ENCODE measurements at places on chromosomes 5 and 9.

- peaks cover 10% of the 10 kb centered on the region for H3K4me1 ChIP-seq
- H3K27ac ChIP-seq, result no peak overlapping the region
- H3K27me3 ChIP-seq, result no peaks in the 10 kb centered on the region
- no peak overlapping the region for H3K4me3 ChIP-seq
- H3K36me3 ChIP-seq, result peaks cover 1% of the 10 kb centered on the region
Measured at GRCh38 chr9:112852741-112853504, 37.8 kb downstream of the SLC46A2 start.

- H3K4me3 ChIP-seq, result no peak overlapping the region
- H3K36me3 ChIP-seq, result no peaks in the 10 kb centered on the region
- no peak for DNase-seq
- H3K4me1 ChIP-seq, result no peaks in the 10 kb centered on the region
Measured at GRCh38 chr5:116562669-116563068, 12.0 kb downstream of the SEMA6A start.

GRCh38 chr5:9125852-9126251, 420.0 kb downstream of the SEMA5A start:
- DNase-seq, result no peak
- no peak overlapping the region for H3K4me3 ChIP-seq
- no peak overlapping the region for H3K27ac ChIP-seq
- H3K36me3 ChIP-seq, result no peaks in the 10 kb centered on the region

DNA sequence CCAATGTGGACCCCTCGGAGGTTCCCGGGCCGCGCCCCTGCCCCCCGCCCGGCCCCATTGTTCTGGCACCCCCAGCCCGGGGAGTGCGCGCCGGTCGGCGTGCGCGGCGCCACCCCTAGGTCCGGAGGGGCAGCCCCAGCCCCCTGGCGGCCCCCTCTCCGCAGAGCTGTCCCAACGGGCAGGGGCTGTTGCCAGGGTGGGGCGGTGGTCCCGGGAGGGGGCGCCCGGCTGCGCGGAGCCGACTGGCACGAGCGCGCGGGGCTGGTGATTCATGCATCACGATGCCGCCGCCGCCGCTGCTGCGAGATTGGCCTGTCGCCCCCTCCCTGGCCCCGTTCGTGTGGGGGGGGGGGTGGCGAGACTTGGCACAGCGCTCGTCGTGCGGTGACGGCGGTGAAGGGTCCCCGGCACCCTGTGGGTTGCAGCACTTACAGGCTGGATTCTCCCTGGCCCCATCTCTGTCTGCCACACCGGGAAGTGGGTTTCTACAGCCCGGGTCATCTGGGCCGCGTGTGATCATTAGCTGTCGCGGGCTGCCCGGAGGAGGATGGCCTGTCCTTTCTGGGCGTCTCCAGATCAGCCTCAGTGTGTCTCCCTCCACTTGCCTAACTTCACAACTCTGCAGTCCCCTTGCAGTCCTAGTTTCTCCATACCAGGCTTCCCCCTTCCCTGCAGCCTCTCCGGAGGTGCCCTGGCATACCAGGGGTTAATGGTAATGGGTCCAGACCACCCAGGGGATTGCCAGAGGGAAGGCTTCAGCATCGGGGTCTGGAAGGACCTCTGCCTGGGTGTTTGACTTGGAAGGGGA, 858 bp downstream of the NCS1 start:
- DNase-seq, result no peak
- peaks cover 31% of the 10 kb centered on the region for H3K27me3 ChIP-seq
- no peaks in the 10 kb centered on the region for H3K36me3 ChIP-seq
- H3K27ac ChIP-seq, result no peak overlapping the region

- H3K36me3 ChIP-seq, result no peaks in the 10 kb centered on the region
- H3K4me3 ChIP-seq, result no peak overlapping the region
- H3K27ac ChIP-seq, result no peak overlapping the region
- no peaks in the 10 kb centered on the region for H3K4me1 ChIP-seq
- peaks cover 39% of the 10 kb centered on the region for H3K27me3 ChIP-seq
Measured at GRCh38 chr5:179344431-179345182, 654 bp downstream of the ADAMTS2 start.

DNA sequence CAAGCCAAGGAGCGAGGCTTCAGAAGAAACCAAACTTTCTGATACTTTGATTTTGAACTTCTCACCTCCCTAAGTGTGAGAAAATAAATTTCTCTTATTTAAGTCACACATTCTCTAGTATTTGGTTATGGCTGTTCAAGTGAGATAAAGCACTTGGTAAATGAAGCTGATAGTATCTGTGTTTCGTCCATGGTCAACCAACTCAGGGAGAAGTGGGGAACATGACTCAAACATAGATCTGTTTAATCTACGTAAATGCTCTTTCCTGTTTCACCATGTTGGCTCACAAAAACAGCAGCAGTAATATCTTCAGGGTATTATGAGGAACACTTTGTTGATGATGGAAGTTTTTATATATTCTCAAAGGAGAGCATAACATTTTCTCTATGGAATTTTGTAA, 2167.2 kb upstream of the C9orf72 start:
- no peak for DNase-seq
- no peaks in the 10 kb centered on the region for H3K4me1 ChIP-seq
- no peaks in the 10 kb centered on the region for H3K27me3 ChIP-seq
- no peak overlapping the region for H3K27ac ChIP-seq

GRCh38 chr9:121631978-121632418, 19.4 kb upstream of the DAB2IP start:
- H3K27me3 ChIP-seq, result peaks cover 6% of the 10 kb centered on the region
- no peak for DNase-seq
- no peak overlapping the region for H3K27ac ChIP-seq
- peaks cover 6% of the 10 kb centered on the region for H3K4me1 ChIP-seq

DNA sequence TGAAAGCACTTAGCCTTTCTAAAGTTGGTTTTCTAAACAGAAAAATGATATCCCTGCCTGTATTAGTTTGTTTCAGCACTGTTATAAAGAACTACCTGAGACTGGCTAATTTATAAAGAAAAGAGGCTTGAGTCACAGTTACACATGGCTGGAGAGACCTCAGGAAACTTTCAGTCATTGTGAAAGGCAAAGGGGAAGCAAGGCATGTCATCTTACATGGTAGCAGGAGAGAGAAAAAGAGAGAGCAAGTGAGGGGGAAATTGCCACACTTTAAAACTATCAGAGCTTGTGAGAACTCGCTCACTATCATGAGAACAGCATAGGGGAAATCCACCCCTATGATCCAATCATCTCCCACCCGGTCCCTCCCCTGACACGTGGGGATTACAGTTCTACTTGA, 64.9 kb downstream of the FAM170A start:
- H3K27me3 ChIP-seq, result no peaks in the 10 kb centered on the region
- DNase-seq, result no peak
- H3K4me3 ChIP-seq, result no peak overlapping the region
- H3K27ac ChIP-seq, result no peak overlapping the region

DNA sequence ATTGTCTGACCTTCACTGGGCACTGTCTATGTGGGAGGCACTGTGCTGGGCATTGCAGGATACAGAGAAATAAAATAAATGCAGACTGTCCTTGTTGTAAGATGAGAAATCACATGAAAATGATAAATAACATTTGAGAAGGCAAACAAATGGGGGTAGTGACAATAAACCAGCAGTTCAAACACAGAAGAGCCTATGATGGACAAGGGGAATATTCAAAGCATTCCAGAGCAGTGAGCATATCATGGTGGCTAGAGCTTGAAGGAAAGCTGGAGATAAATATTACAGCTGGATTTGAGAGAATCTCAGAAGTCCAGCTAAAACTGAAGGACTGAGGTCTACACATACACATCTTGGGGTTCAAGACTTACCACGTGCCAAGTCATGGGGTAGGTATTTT, 209.9 kb downstream of the ASTN2 start:
- no peak overlapping the region for H3K27ac ChIP-seq
- no peak for DNase-seq
- no peaks in the 10 kb centered on the region for H3K36me3 ChIP-seq

DNA sequence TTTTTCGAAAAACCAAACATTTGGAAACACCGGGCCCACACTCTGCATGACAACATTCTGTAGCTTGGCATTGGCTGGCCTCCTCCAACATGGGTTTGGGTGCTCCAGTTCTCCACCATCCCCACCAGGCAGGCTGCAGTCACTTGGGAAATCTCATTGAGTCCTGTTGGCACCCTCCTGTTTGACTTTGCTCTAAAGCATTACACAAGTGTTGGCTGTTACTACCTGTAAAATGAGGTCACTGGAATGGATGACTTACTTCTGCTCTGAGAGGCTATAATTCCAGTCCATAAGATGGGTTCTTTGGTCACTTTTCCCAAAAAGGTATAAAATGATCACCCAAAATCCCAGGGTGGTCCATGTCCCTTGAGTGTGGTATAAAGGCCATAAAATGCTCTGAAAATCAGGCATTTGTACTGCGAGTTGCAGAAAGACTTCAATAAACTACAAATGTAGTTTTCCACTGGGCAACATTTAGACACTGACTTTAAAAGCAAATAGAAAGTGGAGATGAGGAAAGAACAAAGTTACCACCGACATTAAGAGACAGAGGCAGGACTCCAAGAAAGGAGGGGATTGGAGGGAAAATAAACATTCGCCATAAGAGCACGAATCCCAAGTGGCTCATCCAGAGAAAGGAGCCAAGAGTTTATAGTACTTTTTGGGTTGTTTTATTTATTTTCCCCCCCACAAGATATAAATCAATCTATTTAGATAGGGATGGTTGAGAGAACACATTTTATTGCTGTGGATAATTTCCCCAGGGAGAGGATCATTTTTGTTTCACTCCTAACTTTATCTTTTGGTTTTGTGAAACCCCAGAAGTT, 295.1 kb downstream of the TLE1 start:
- DNase-seq, result no peak
- H3K4me3 ChIP-seq, result no peak overlapping the region
- no peak overlapping the region for H3K27ac ChIP-seq
- H3K4me1 ChIP-seq, result no peaks in the 10 kb centered on the region

DNA sequence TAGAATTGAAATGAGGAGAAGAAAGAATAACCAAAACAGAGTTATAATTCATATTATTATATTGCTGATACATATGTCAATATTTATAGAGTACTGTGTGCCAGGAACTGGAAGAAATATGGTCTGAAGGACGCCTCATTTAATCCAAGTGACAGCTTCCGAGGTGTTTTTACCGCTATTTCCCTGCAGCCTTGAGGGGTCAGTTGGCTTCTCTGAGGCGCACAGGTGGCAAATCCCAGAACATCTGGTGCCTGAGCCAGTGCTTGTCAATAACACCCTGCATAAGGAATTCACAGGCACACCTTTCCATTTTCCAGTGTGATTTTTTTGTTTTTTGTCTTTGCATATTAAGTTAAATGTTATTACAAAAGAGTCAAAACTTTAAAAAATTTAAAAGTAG, 43.3 kb upstream of the CTSL start:
- H3K27me3 ChIP-seq, result peaks cover 3% of the 10 kb centered on the region
- H3K4me1 ChIP-seq, result peaks cover 6% of the 10 kb centered on the region
- H3K4me3 ChIP-seq, result no peak overlapping the region
- no peak overlapping the region for H3K27ac ChIP-seq
- H3K36me3 ChIP-seq, result no peaks in the 10 kb centered on the region

DNA sequence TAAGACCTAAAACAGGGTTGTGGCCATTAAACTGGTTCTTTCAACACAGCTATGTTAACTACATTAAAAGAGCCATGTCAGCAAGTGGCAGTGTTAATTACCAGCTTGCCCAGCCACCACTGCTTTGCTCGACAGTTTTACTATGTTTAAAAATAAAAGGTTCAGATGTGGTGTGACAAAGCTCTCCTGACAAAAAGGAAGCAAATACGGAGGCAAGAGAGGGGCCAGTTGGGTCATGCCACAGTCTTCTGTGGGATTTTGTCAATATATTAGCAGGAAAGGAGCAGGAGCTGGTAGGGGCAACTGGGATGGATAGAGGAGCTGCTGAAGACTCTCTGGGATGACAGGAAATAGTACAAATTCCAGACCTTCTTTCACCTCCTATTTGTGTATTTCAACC, 113.5 kb upstream of the PCA3 start:
- peaks cover 27% of the 10 kb centered on the region for H3K4me1 ChIP-seq
- DNase-seq, result no peak
- no peaks in the 10 kb centered on the region for H3K36me3 ChIP-seq
- no peaks in the 10 kb centered on the region for H3K27me3 ChIP-seq

GRCh38 chr5:15993334-15993733, 186.3 kb downstream of the MARCHF11 start:
- no peak overlapping the region for H3K4me3 ChIP-seq
- no peaks in the 10 kb centered on the region for H3K4me1 ChIP-seq
- no peaks in the 10 kb centered on the region for H3K27me3 ChIP-seq
- H3K36me3 ChIP-seq, result no peaks in the 10 kb centered on the region
- no peak overlapping the region for H3K27ac ChIP-seq

GRCh38 chr5:79484731-79485130, 29.2 kb downstream of the HOMER1 start:
- no peaks in the 10 kb centered on the region for H3K36me3 ChIP-seq
- DNase-seq, result no peak
- no peaks in the 10 kb centered on the region for H3K4me1 ChIP-seq
- no peak overlapping the region for H3K27ac ChIP-seq
- peaks cover 15% of the 10 kb centered on the region for H3K27me3 ChIP-seq

DNA sequence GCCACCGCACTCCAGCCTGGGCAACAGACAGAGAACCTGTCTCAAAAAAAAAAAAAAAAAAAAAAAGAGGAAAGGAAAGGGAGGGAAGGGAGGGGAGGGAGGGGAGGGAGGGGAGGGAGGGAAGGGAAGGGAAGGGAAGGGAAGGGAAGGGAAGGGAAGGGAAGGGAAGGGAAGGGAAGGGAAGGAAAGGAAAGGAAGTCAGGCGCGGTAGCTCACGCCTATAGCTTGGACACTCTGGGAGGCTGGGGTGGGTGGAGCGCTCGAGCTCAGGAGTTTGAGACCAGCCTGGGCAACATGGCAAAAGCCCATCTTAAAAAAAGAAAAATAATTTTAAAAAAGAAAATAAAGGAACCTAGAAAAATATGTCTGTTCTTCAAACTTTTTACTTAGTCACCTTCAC, 56.0 kb upstream of the CER1 start:
- no peaks in the 10 kb centered on the region for H3K27me3 ChIP-seq
- H3K27ac ChIP-seq, result no peak overlapping the region
- H3K36me3 ChIP-seq, result no peaks in the 10 kb centered on the region
- no peak overlapping the region for H3K4me3 ChIP-seq
- H3K4me1 ChIP-seq, result no peaks in the 10 kb centered on the region
- DNase-seq, result no peak

DNA sequence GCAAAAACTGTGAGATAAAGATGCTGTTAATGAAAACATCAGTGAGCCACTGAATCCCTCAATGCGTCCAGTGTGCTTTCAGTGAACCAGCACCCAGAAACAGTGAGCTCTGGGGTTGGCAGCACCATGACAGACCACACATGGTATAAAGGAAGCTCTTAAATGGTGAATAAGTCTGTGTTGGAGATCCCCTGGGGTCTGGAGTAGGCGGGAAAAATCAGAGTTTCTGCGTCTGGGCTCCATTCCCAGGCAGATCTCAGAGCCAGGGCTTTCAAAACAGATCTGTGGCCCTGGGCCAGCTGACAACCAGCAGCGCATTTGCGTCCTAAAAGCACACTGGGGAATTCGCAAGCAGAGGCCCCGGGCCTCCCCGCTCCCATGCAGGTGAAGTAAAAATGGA, 233.5 kb downstream of the FRMD3 start:
- DNase-seq, result no peak
- H3K4me3 ChIP-seq, result no peak overlapping the region
- H3K27ac ChIP-seq, result no peak overlapping the region
- H3K27me3 ChIP-seq, result no peaks in the 10 kb centered on the region
- H3K36me3 ChIP-seq, result no peaks in the 10 kb centered on the region
- no peaks in the 10 kb centered on the region for H3K4me1 ChIP-seq

Data from activated T-helper 1 cell treated with anti-CD3 and anti-CD28 coated beads, Interleukin-12 subunit alpha, Interleukin-12 subunit beta, Interleukin-2, Interleukin-4 antibody, amounts not matched to agents 30 ng/mL and 10 ng/mL and 1 ng/mL, durations not matched to agents 14 hours and 24 hours and 36 hours (primary cell).